ENCODE measurements at places on chromosomes 7 and 10. TPM values are rescaled to one million over a fixed set of nuclear protein-coding genes. Genes with fewer than 3 reads are reported as not detected.

DNA sequence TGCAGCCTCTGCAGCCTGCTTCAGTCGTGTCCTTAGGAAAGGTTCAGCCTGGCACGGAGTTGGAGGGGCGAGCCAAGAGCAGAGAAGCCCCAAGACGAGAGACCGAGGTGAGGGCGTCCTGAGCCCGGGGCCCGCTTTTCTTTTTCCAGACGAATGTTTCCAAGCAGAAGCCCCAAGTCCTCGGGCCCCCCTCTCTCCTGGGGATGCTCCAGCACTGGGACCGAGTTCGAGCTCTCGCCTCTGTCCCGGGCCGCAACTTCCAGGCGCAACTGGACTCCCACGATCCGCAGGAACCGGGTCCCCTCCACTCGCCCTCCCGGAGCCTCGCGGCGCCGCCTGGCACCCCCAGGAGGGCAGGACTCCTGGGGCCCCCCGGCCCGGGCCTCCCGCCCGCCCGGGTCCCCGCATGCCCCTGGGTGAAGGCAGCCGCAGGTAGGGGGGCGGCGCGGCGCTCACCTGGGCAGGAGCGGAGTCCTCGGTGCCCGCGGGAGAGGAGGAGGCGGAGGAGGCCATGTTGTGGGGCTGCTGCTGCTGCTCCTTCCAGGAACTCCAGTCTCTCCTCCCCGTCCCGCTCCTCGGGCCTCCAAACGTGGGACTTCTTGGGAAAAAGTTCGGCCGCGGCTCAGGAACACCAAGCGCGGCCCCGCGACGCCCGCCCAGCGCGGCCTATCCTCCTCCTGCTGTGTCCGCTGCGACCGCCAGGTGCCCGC, 45.3 kb upstream of the CDK1 start:
- DNase-seq: no peak

- no peak for DNase-seq
Observed at GRCh38 chr10:129046962-129047361, 420.1 kb upstream of the MGMT start.

PAPOLB gene
- not detected for total RNA-seq

DNA sequence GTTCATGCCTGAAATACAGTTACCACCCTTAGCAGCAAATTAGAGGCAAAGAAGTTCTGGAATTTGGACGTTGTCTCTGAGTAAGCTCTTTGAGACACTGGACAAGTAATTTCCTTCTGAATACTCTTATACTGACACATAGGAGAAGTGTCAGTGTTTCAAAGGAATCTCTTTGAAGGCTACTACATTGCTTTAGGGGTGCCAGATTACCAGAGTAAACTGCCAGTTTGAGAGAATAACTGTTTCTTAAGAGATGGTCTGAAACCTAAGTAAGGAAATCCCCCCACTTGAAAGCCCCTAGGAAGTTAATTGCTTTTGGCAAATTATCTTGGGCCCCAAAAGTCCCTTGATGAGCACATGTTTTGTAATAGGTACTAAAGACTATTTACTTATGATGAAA, 3.4 kb downstream of the FAS start:
- no peak for DNase-seq

GRCh38 chr7:151839451-151839921, 37.4 kb downstream of the PRKAG2 start:
- no peak for DNase-seq

DNA sequence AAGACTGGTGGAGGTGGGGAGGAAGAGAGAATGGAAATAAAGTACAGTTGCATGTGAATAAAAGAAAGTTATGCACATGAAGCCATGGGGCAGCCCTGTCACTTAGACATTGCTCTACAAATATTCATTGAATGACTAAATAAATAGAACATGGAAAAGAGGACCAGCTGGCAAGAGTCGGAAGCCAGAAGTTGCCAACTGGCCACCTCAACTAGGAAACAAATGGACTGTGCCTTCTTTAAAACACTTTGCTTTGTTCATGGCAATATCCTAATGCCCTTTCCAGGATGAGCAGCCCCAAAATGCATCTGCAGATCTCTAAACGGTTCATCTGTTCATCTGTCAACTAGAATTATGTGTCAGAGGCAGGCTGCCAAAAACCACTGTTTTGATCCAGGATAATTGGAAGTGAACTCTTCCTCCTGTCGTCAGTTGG, 157.3 kb downstream of the NOC3L start:
- DNase-seq: peak; percentile 69

- DNase-seq: no peak
Observed at GRCh38 chr7:137927386-137927785, 74.5 kb downstream of the CREB3L2 start.

HOXA11 gene
- total RNA-seq: not detected

GRCh38 chr7:128168667-128169210, 72.3 kb upstream of the LEP start:
- DNase-seq: no peak

DNA sequence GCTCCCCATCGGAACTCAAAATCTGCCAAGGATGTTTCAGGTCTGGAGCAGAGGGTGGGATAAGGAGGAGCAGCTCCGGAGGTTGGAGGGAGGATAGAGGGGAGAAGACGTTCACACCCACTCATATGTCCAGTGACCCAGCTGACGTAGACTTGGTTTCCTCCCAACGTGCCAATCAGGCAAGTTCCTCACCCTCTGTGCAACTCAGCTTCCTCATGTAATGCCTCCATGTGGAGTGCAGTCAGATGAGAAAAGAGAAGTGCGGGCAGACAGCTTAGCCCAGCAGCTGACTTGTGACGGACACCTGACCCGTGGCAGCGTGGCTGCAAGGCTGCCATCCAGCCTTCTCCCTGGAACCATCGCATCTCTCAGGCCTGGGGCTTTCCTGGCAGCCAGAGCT, 86.8 kb downstream of the NPTX2 start:
- DNase-seq: no peak

DNA sequence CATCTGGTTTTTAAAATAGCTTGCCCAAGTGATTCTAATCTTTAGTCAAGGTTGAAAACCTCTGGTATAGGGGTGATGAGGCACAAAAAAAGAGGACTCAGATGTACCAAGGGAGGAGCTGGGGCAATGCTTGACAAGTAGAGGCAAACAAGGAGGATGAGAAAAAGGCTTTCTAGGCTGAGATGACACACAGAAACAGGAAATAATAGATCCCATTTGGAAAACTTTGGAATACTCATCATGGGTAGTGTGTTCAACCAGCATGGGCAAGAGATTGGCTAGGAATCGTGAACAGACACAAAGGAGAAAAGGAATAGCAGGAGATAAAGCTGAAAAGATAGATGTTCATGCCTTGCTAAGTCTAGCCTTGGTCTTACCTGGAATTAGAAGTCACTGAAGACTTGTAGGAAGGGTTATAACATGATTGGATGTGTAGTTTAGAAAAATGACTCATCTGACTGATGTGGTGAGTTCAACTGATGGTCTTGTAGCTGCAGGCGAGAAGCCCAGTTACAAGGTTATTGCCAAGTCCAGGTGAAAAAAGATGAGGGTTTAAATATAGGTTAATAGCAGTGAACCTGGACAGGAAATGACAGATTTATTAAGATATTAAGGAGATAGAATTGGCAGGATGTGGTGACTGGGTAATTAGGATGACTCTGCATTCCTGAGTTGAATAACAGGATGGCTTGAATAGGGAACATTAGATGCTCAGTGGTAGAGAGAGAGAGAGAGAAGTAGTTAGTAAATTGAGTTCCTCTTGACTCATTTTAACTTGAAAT, 214.0 kb upstream of the LRGUK start:
- DNase-seq: no peak

ETV1 gene
- total RNA-seq: 8.4 TPM

AHCYL2 gene
- total RNA-seq: 9.9 TPM

DNA sequence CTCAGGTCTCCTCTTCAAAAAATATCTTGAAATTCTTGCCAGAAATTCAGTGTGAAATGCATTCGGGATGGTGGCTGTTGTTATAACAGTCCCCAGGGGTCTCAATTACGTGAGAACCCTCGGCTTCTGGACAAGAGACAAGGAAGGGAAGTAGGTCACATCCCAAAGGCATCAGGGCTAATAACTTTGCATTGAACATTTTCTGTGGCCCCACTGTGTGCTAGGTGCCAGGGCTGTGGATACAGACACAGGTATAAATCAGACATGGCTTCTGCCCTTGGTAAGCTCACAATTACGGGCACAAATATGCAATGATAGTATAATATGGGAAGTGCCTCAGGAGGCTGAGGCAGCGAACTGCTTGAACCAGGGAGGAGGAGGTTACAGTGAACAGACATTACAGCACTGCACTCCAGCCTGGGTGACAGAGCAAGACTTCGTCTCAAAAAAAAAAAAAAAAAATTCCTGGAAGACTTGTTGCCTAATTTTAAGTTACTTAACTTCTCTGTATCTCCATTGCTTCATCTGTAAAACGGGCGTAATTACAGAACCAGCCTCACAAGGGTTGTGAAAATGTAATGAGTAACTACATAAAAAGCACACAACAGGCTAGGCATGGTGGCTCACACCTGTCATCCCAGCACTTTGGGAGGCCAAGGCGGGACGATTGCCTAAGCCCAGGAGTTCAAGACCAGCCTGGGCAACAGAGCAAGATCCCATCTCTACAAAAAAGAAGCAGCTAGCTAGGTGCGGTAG, 2.5 kb upstream of the RHBDD2 start:
- DNase-seq: no peak

DNA sequence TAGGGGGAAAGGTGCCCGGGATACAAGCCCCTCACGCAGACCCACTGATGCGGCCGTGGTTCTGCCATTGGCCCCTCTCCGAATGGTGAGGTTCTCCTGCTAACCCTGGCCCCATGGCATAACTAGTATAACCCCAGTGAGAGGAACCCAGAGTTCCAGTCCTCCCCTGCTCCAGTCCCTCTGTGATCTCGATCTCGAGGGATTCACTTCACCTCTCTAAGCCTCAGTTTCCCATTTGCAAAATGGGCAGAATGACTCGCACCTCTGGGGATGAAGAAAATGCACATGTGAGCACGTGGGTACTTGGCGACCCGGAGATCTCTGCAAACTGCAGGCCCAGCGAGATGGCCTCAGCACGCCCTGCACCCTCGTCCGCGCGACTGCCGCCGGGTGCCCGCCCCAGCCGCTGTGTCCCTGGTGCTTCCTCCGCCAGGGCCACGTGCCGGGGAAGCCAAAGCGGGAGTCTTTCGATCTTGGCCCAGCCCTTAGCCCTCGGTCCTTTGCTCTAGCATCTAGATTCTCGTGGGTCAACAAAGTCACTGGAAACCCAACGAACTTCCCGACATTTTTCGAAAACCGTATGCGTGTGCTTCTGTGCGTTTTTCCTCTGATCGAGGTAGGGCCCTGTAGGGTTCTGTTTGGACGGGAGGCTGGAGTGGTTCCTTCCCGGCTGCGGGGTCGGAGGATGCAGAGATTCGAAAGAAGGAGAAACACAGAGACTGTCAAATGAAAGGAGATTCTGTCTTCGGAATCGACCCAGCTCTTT, 169.8 kb downstream of the UBE2H start:
- no peak for DNase-seq

DNA sequence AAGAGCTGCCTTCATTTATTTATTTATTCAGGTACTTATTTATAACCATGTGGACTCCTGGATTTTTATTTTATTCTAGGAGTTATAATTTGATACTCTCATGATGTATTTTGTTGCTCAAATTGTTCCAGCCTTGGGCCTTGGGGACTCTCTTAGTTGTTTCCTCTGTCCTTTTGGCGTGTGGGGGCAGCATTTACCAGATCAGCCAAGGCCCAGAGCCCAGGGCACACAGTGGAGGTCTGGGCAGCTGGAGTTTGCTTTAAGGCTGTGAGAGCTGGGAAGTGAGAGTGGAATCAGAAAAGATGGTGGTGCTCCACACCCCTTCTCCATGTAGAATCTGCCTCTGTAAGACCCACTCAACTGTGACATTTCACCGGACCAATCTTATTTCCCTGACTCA, 398.9 kb downstream of the RPS24 start:
- no peak for DNase-seq

SCIN gene
- 0.30 TPM for total RNA-seq

DNA sequence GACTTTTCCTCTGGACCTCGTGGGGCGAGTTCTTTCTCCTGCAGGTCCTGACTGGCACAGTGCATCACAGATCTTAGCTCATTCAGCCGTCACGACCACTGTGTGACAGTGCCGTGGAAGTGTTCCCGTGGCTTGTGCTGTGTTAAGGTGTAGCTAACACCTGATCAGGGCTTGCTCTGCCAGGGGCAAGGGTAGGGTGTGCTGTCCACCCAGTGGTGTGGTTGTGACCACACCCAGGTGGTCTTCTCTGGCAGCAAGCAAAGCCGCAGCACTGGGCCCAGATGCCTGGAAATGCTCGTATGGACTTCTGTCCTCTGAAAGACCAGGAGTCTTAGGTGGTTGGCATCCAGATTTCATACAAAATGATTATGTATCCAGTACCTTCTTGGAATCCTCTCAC, 86.2 kb downstream of the GLRX3 start:
- no peak for DNase-seq

CLDN3 gene
- 28.9 TPM for total RNA-seq

MARCHF5 gene
- total RNA-seq: 24.7 TPM

- DNase-seq: no peak
Observed at GRCh38 chr7:125567686-125568085, 638.1 kb upstream of the POT1 start.

CYP51A1 gene
- total RNA-seq: 77.5 TPM

AEBP1 gene
- 9.4 TPM for total RNA-seq

LRRC18 gene
- not detected for total RNA-seq

- DNase-seq: no peak
Observed at GRCh38 chr10:132420981-132421846, 24.2 kb downstream of the PWWP2B start.
